K562 (cell line): ENCODE measurements at places on chromosomes 4 and X.

- no peak for DNase-seq
These were observed 197.2 kb upstream of the VCX3A start for GRCh38 chrX:6732101-6732500.

- DNase-seq, result no peak
These were observed 60.6 kb downstream of the OPHN1 start for GRCh38 chrX:68372665-68373064.

GRCh38 chr4:170374770-170375169 lies 285.0 kb upstream of the AADAT start:
- peak; percentile 9 for DNase-seq

DNA sequence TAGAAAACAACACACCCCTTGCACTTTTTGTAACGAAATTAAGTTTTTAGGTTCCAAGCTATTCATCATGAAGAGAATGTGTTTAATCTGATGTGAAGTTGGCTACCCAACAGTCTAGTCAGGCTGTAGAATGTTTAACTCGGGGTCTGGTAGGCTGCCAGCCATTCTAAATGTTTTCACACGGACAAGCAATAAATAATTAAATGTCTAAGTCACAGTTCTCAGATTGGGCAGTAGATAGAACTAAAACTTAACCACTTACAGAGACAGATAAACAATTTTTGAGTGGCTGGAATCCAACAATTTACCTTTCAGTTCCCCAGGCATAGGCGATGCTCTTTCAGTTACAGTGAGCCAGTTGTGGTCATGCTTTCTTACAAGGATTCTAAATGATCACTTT lies 66.5 kb downstream of the CHIC2 start:
- no peak for DNase-seq

DNA sequence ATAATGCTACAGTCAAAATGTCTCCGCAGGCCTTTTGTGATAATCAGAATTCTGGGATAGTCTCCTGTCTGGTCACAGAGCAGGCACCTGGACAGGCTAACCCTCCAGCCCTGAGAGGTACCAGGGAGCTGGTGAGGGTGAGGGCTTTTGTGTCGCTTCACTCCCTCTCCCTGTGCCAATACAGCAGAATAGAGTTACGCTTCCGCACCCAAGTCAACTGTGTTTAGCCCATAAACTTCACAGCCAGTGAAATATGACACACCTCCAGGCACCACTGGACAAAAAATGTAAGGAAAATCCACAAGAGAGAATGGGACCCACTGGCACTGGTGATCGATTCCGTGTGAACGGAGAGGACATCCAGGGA lies 1.3 kb downstream of the GAK start:
- DNase-seq, result no peak

DNA sequence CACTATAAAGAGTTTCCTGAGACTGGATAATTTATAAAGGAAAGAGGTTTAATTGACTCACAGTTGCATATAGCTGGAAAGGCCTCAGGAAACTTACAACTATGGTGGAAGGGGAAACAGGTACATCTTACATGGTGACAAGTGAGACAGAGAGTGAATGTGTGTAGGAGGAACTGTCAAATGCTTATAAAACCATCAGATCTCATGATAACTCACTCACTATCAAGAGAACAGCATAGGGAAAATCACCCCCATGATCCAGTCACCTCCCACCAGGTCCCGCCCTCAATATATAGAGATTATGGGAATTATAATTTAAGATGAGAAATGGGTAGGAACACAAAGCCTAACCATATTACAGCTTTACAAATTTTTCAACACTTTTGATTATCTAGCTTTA lies 266.0 kb downstream of the DTHD1 start:
- DNase-seq, result no peak

- peak; percentile 50 for DNase-seq
These were observed 266.8 kb downstream of the C4orf33 start for GRCh38 chr4:129362691-129363274.

DNA sequence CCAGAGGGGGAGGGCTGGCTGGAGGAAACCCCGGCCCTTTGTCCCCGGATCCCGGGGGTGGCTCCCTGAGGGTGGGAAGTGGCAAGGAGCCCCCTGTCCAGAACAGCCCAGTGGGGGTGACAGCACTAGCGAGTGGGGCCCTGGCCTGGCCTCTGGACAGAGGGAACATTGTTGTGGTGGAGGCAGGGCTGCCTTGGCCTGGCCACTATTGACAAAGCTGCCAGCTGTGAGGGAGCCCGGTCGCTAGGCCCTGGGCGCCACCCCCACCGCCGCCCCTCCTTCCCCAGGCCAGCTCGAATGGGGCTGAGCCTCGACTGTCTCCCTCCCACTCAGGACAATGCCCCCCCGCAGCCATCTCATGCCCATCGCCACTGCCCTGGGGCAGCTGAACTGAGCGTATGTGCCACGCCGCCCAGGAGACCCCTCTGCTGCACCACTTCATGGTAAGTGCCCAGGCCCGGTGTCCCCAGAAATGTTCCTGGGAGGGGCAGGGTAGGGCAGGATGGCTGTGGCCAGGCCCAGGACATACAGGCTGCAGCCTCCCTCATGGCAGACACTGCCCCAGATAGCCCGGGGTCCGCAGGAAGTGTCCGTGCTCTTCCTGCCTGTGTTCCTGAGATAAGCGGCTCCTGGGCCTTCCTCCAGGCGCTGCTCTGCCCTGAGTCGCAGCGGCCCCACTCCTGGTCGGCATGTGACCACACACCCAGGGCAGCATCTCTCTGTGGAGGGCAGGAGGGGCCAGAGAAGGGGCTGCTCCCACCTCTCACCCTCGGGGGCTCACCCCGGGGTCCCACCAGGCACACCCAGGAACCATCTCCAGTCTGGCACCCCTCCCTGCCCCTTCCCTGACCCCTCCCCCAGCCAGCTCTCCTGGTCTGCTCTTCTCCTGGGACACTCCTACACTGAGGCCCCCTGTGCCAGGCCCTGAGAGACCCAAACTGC lies 1.4 kb downstream of the PLXNB3 start:
- DNase-seq, result peak; percentile 75

GRCh38 chr4:113513382-113513781 lies 248.2 kb downstream of the CAMK2D start:
- DNase-seq, result no peak

DNA sequence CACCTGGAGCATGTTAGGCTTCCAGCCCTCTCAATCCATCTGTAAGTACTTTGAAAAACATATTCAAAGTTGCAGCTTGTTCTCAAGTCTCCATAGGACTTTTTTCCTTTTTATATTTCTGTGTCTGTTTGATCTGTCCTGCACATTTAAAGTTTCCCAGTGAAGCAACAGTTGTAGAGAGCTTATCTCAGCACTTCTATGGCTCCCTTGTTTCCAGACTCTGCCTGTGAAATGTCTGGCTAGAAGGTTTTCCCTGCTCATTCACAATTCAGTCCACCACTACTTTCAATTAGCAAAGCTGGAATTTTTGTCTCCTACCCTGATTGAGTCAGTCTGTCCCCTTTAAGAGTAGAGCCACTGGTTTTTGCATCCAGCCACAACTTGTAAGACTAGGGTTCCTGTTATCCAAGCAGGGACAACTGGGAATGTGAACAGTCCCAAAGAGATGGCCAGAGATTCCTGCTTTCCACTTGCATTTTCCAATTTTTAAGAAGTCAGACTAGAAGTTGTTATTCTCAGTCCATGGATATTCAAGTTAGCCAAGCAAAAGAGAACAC lies 116.1 kb downstream of the GASK1B start:
- no peak for DNase-seq

- DNase-seq, result no peak
These were observed 1.6 kb upstream of the LRAT start for GRCh38 chr4:154741922-154742850.

GRCh38 chr4:75817901-75818300 lies 84.4 kb downstream of the PPEF2 start:
- no peak for DNase-seq

- no peak for DNase-seq
These were observed 221.5 kb upstream of the SFRP2 start for GRCh38 chr4:154010371-154010770.

GRCh38 chr4:100306018-100306417 lies 115.8 kb upstream of the DDIT4L start:
- DNase-seq, result no peak

- no peak for DNase-seq
These were observed 17.5 kb downstream of the BRWD3 start for GRCh38 chrX:80792205-80792604.

DNA sequence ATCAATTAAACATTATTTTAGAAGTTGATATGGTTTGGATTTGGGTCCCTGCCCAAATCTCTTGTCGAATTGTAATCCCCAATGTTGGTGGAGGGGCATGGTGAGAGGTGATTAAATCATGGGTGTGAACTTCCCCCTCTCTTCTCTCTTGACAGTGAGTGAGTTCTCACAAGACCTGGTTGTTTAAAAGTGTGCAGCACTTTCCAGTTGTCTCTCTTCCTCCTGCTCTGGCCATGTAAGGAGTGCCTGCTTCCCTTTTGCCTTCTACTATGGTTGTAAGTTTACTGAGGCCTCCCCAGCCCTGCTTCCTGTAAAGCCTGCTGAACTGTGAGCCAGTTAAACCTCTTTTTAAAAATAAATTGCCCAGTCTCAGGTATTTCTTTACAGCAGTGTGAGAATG lies 141.4 kb downstream of the GALNTL6 start:
- no peak for DNase-seq

DNA sequence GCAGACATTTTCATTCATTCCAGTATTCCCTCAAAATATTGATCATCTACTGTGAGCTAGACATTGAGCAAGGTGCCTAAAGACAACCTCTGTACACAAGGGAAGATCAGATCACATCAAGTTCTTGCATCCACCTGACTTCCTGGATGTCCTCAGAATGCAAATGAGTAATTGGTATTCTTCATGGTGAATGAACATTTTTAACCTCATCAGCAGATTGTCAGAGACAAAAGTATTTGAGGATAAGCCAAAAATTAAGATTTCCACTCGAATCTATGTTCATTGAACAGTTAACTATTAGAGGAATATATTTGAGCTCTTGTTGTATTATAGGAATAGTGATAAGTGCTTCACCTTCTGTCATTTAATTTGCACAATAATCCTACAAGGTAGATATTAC lies 1.3 kb downstream of the SMARCAD1 start:
- no peak for DNase-seq

- no peak for DNase-seq
These were observed 60.8 kb upstream of the CBR4 start for GRCh38 chr4:169070895-169071218.

DNA sequence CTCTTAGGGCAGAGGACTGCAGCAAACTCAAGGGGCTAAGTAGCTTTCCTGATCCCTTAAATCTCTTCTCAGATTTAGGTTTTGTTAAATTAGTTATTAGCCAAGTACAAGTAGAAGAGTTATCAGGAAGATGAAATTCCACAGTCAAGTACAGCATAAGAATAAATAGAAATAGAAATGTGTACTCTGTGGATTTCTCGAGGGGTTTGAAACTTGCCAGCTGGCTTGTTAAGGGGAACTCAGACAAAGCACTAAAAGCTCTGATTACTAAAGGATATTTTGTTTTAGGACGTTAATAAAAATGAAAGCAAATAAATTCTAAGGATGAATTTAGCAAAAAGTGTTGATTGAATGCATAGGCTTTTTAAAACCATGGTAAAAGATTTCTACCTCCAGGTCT lies 654.6 kb downstream of the RAPGEF2 start:
- no peak for DNase-seq

DNA sequence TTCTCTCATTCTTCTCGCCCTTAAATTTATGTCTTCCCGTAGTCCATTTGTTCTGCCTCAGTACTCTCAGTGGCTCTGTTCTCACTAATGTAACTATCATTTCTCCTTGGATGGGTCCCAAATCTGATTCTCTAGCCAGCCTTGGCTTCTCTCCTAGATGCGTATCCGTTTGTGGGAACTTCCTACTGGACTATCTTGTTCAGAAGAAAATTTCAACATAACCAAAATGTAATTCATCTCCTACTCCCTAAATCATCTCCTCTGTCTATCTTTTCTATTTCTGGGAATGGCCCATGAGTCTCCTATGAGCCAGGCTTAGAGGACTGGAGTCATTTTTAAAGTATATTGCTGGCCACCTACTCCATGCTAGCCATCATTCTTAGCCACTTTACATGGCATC lies 4.4 kb upstream of the C4orf36 start:
- no peak for DNase-seq

- DNase-seq, result no peak
These were observed 74.6 kb upstream of the STOX2 start for GRCh38 chr4:183830438-183830985.

DNA sequence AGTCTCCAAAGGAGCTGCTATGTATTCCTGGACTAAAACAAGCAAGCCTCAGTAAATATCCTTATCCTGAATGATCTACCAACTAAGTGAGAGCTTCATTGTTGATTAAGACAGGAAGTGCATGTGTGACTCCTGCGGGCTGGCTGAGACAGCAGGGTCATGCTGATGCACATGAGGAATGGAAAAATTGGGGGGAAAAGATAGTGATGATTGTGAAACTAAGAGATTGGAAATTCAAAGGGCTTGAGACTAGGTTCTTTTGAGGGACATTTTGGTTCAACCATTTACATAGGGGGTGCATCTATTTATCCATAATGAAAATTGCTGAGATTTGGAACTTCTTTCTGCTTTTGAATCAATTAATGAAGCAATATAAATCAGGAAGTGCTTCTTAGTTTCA lies 61.1 kb upstream of the C1QTNF7 start:
- no peak for DNase-seq

- DNase-seq, result no peak
These were observed 29.6 kb upstream of the SPON2 start for GRCh38 chr4:1201851-1202525.

- peak; percentile 7 for DNase-seq
These were observed 3.1 kb upstream of the SH3TC1 start for GRCh38 chr4:8195841-8196458.

GRCh38 chrX:102138064-102138463 lies 4.2 kb downstream of the TCEAL6 start:
- DNase-seq, result no peak

DNA sequence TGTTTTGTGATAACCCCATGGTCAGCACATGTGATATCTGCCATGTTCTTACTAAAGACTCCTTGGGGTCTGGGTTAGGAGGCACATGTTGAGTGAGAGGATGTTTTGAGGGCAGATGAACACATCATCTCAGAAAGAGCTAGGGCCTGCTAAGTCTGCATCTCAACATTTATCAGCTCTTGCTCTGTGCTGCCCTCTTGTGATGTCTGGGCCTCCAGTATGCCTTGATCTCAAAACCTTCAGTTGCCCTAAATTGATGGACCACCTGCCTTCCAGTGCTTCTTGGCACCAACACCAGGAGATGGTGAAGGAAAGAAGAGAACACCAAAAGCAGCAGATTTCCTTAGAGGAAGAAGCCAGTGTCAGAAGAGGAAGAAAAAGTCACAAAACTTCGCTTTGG lies 22.5 kb downstream of the MID1 start:
- no peak for DNase-seq

DNA sequence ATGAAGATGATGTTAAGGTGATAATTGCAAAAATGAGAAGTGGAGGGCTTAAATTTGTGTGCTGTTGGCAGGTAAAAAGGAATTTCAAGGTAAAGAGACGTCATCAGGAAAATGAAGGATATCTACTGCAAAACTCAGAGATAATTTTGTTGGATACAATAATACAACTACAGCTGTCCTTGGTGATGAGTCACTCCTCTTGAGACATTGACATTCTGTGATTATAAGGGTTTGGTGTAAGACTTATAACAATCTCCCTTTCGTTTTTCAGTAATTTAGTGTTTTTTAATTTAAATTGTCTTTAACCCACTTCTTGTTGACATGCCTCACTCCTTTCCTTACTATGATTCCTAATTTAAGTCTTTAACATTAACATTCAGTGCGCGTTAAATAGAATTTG lies 1074.1 kb upstream of the SLIT2 start:
- no peak for DNase-seq

GRCh38 chr4:98611677-98612317 lies 46.6 kb downstream of the TSPAN5 start:
- DNase-seq, result no peak
